ENCODE measurements at places on chromosomes 5 and 9. TPM values are rescaled to one million over a fixed set of nuclear protein-coding genes. Genes with fewer than 3 reads are reported as not detected.

Gene CTNND2
- not detected for total RNA-seq

Gene SYK
- 0.44 TPM for total RNA-seq

Gene SUSD3
- total RNA-seq, result 56.8 TPM

Gene PIP5KL1
- total RNA-seq, result 6.4 TPM

Gene SPATA31E1
- not detected for total RNA-seq

Gene CCDC192
- 0.25 TPM for total RNA-seq
